ENCODE measurements at places on chromosomes 4 and X.

- no peak for DNase-seq
Measured at GRCh38 chr4:76712564-76712963, 185.4 kb downstream of the SOWAHB start.

- DNase-seq, result no peak
Measured at GRCh38 chr4:156779042-156779441, 192.6 kb downstream of the PDGFC start.

DNA sequence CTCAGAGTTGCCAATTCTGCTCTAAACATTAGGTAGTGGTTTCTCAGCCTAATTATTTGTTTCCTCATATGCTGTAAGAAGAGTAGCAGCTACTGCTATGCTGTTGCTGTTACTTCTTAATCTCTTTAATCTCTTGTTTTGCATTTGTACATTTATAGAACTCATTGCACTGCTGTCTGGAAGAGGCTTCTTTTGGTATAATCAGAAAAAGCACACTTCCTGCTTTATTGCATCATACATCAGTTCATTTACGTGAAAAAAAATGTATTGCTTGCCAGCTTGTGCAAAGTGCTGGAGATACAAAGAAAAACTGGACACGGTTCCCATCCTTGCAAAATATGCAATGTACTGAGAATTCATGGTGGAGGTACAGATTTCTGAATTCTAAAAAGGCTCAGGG is 332.0 kb downstream of the GRXCR1 start:
- no peak for DNase-seq

- no peak for DNase-seq
Measured at GRCh38 chr4:162803378-162803777, 363.3 kb downstream of the NAF1 start.

DNA sequence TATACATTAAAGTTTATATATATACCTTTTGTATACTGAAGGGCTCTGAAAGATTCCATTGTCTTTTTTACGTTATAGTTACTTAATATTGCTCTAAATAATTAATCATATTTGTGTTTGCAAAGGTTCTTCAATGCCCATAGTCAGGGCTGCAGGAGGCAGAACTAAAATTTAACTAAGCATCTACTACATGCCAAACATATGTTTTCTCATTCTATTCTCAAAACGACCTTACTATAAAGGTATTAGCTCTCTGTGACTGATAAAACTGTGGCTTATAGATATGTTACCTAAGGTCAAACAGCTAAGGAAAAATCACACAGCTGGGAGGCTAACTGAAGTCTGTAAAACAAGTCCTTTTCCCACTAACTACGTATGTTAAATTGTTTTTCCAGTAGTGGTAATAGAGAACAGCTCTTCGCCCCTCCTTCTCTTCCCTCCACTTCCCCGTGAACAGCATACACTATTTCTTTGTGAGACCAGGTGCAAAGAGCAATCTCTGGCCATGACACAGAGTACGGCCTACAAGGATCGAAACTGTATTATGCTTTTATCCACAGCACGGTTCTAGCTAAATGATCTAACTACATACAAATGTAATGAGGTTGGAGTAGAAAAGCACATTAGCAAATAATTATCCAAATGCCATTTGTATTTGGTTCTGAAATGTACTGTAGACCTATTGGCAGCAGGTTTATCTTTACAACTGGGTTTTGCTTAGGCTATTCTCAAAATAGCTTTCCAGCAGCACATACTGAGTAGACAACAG is 1.7 kb downstream of the CNOT6L start:
- DNase-seq, result no peak

- DNase-seq, result no peak
Measured at GRCh38 chrX:110252711-110253110, 65.2 kb downstream of the AMMECR1 start.

DNA sequence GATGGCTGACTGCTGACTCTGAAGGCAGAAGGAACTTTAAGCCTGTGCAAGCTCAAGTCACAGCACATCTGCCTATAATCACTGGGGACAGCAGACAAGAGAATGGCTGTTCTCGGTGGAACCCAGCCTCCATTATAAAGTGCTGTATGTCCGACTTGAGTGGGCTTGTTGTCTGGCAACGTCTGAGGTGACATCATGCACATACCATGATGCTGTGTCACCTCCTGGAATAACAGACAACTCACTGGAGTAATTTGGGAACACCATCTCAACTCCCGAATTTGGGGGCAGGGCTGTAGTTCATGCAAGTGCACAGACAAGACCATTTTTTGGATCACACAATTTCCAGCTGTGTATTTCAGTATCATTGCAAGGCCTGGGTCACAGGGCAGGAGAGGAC is 59.8 kb upstream of the GPM6B start:
- DNase-seq, result no peak

DNA sequence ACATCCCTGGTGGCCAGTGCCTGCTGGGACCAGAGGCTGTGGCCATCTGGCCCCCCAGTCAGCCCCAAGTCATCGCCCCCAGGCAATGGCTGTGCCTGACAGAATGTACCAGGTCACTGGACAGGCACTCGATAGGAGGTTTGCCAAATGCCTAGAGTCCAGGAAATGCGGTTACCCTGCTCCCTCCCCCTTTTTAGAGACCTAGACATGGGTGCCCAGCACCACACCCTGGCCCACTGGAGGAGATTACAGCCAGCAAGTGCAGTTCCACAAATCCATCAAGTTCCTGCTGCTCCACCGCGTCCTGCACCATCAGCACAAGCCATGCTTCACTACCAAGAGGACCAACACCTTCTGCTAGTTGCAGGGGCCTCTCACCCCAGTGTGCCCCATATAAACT is 16.2 kb upstream of the ZFX start:
- no peak for DNase-seq

DNA sequence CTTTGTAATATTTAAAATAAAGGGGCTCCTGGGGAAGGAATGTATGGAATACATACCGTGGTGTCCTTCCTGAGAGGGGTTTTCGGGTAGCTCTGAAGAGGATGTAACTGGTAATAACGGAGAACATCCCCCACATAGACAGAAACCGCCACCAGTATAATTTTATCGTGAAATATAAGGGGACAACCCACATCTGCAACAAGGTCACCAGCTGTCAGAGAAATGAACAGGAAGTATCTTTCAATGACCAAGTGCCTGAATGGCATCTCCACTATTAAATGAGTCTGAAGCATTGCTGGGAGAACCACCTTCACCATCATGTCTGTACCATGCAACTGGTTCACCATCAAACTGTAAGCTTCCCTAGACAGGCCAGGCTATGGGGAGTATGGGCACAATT is 31.7 kb downstream of the RNF175 start:
- DNase-seq, result no peak

Measured in cortex of kidney (tissue), 1 donor.